Endothelial cell (in vitro differentiated cells): ENCODE measurements at places on chromosomes 5 and 9.
A peak's percentile ranks its signal among the peaks of the same experiment; 100 is the strongest.

- DNase-seq = no peak
Observed at GRCh38 chr5:64625678-64626077, 64.6 kb upstream of the SHISAL2B start.

GRCh38 chr5:66450988-66451387 is 145.2 kb upstream of the MAST4 start:
- no peak for DNase-seq

DNA sequence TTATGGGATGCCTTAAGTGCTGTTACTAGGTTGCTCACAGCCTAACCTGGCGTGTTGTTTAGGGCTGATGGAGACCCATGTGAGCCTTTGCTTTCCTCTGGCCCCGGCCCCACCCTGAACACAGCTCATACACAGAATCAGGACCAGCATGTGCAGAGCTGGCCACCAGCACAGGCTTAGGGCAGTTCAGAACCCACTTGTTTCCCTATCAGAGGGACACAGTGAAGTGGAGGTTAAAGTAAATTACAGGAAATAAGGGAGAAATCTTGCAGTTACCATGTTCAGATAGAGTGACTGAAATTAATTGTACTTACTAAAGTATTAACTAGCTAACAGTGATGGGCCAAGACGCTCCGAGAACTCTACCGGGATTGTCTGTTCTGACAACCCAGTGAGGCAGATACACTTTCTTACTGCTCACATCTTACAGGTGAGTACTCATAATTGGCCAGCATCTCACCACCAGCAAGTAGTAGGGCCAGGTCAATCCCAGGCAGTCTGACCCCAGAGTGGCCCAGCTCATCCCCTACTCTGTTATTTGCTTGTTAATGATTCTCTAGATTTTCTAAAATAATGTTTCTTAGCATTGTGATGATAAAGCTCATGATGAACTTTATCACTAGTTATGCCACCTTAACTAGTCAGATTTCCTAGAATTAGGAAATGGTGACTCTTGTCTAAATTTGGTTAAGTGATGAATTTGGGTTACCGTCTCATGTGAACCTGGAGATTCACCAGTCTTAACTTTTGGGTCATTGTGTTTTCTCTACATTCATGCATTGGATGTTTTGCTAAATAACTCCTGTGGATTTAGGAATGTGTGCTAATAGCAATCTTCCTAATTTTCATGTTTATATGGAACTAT is 15.4 kb downstream of the CCT5 start:
- no peak for DNase-seq

DNA sequence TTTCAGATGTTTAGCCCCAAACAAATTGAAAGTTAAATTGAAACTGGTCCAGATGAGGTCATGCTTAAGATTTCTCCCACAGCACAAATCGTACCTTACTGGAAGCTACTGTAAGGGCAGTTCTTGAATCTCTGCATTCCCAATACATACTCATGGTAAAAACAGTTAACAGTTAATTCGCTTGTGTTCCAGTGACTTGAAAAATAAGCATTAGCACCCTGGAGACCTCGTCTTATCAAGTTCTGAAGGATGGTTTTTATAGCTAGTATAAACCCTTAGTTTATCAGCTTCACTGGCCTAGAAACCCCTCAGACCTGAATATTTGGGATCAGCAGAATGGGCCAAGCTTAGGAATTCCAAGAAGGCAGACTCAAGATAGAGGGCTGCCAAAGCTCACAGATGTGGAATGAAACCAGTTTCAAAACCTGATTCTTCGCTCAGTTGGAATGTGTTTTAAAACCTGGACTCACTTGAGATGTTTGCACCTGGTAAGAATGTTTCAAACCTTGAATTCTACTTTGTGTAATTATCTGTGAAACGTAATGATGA is 103.6 kb downstream of the C9orf152 start:
- DNase-seq = no peak

GRCh38 chr9:39588500-39589137 is 233.2 kb downstream of the SPATA31A1 start:
- no peak for DNase-seq

- no peak for DNase-seq
Observed at GRCh38 chr5:82358457-82358856, 80.3 kb upstream of the RPS23 start.

DNA sequence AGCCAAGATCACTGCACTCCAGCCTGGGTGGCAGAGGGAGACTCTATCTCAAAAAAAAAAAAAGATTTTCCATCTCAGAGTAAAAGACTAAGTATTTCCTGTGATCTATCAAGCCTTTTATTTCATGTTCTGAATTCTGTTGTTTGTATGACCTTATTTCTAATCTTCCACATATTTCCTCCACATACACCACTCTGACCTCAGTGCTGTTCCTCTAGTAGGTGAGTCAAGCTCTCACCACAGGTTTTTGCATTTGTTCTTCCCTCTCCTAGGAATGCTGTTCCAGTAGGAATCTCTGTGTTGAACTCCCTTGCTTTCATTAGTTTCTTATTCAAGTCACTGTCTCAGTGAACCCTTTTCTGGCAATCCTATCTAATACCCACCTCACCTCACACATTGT is 68.1 kb downstream of the INVS start:
- DNase-seq = no peak

- DNase-seq = peak; percentile 71
Observed at GRCh38 chr5:11903614-11904264, 507 bp downstream of the CTNND2 start.

DNA sequence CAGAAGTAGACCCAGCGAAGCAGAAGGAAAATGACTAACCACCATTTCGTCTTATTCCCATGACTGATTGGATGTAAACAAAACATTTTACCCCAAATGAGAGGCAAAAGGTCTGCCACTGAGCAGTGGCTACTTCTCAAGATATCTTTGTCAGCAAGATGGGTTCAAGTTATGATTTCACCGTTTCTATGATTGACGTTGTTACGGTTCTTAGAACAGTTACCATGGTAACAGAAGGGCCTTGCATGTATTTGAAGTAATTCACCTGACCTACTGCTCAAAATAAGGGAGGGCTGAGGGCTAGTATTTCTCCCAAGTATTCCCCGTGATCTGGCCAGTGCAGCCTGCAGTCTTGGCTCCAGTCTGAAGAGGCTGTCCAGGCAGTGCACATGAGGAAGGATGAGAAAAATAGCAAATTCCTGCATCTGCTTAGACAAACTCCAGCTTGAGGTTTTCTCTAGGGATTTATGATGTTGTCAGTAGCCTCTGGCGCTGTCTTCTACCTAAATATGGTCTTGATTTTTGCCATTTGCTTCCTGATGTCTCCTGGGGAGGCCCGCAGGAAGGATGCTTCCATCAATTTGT is 372.7 kb downstream of the TMEM38B start:
- no peak for DNase-seq
